DND-41 (cell line): ENCODE measurements at places on chromosomes 6 and 20.

GRCh38 chr20:13995841-13996240, 525 bp downstream of the MACROD2 start:
- DNase-seq: no peak

GRCh38 chr20:52201395-52201794, 9.8 kb upstream of the ZFP64 start:
- no peak for DNase-seq

DNA sequence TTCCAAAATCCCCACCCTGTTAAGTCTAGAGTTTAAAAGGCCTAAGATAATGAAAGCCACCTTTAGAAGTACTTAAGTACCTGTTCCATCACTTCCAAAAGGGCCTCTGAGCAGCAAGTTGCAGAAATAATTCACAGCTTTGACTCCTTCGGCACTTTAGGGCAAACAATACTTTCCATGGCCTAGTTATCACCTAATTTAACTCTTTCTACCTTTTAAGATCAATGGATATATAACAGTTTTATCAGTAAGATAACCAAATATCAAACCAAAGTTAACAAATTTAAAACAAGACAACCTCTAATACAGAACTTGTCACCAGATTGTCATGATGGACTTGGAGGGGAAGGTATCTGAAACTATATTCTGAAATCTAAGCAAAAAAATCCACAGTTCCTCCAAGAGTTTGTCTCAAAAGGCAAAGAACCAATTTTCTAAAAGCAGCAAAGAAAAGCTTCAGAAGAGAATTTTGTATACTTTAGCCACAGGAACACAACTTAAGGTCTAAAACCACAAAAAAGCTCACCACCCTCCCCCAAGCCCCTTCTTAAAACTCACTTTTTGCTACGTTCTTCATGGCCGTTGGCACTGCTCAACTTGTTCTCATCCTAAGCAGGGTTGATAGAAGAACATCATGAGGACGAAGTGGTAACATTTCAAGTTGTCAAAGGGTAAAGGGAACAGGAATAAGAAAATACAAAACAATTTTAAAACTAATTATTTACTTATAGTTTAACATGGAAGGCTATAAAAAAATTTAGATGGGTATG, 3.5 kb downstream of the RBM39 start:
- DNase-seq: no peak

DNA sequence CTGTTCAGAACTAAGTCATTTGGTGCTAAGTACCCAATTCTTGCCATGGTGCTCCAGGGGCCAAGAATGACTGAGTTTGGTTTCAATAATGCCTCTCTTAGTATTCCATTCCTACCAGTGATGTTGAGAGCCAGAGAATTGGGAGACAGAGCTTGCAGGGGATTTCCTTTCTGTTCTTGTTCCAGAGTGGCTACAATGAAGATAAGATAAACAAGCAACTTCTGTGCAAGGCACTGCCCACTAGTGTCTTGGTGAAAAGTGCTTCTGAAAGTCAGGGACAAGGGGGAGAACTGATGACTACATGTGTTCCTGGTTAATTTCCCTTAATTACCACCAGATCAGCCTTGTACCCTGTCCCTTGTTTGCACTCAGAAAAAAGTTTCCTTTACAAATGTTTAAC, 421.6 kb downstream of the BCKDHB start:
- no peak for DNase-seq

DNA sequence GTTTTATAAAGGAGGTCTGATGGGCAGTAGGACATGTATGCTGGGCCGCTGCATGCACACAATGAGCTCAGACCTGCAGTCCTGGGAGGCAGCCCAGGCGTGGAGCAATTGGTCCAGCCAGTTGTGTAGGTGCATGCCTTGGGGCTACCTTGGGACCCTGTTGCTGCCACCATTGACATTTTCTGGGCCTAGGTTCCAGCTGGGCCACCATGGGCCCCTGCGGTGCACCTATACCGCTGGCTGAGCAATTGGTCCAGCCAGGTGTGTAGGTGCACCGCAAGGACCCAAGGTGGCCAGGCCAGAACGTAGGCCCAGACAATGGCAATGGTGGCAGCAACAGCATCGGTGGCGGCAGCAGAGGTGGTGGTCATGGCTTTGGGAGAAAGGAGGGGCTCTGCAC, 143.9 kb downstream of the PXDC1 start:
- no peak for DNase-seq

DNA sequence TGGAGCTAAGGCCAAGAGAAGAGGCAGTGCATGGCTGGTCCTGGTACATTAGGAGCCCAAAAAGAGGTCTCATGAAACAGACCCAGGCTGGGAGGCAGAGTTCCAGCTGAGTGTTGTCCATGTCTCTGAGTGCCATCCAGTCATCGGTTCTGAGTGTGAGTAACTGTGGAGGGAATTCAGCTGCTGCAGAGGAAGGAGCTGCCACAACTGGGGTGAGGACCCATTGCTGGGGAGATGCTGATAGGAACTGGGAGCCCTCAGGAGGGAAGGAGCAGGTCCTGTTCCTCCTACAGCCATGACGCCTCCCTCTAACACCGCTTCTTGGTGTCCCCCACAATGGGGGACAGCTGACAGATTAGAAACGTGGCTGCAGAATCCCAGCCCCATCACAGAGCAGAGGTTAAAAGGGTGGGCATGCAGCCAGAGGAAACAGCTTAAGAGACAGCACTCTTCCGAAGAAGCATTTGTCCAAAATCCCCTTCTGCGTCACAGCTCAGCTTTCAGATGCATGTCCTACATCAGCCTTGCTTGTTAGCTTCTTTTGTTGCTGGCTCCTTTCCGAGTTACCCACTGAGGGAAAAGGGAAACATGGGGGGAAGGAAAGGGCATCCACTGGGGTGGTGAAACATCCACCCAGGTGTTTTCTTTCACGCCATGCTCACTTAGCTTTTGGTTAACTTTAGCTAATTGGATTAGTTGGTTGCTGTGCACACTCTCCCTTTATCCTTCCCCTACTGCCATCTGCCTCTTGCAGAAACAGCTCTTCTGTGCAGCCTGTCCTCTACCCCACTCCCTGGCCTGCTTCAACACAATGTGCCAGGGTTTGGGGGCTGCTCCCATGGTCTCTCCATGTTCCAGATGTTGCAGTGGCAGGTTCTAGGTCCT, 239.2 kb downstream of the SYNDIG1 start:
- peak; percentile 2 for DNase-seq

DNA sequence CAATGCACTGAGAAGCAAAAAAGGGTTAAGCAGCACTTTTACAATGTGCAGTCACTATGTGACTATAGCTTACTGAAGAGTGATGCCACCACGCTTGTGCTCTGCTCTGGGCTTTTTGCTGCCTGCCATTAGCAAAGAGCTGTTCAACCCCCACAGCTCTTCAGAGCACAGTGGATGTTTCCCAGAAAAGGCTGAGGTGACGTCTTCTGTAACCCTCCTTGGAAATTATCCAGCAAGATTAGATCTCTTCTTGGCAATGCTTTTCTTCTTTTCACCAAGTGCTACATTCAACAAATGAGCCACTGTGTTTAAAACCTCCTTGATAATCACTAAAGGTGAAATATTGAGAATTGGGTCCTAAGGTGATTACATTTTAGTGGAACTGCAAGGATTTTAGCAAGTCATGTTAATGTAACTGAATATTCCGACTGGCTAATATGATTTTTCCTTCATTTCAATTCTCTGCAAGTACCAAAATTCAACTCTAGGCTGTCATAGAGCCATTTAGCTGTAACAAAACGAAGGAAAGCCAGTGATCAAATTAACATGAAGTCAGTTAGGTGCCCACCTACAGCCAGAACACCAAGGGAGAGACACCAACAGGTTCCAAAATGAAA, 34.9 kb downstream of the ELOVL5 start:
- DNase-seq: peak; percentile 63

DNA sequence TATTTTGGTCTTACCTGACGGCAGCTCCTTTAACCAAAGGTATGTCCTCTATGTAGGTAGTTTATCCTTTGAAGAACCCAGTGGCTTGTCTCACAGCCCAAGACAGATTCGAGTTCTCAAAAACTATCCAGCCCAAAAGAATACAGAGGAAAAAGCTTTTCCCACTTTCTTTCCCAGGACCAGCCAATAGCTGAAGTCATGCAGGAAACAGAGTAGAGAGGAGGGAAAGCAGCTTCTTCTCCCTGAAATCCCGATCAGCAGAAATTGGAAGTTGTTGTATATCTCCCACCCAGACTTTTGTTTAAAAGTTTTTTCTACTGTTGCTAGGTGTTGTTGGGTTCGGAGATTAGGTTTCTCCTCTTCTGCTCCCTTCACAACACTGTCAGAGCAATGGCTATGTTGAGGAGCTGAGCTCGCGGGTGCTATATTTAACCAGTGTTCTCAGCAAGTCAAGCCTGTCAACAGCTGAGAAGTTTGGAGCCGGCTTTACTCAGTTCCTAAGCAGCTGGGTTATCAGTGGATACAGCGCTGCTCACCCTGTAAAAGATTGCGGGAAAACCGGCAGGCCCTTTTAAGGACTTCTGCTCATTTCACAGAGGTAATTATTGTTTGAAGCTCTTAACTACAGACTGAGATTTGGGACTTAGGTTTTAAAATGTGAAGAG, at the start of gene FILIP1:
Gene FILIP1, minus strand, starts transcription at position 401 of the 665 bp plus-strand sequence. CDS start 78,828 bp downstream, outside the sequence.
- no peak for DNase-seq

DNA sequence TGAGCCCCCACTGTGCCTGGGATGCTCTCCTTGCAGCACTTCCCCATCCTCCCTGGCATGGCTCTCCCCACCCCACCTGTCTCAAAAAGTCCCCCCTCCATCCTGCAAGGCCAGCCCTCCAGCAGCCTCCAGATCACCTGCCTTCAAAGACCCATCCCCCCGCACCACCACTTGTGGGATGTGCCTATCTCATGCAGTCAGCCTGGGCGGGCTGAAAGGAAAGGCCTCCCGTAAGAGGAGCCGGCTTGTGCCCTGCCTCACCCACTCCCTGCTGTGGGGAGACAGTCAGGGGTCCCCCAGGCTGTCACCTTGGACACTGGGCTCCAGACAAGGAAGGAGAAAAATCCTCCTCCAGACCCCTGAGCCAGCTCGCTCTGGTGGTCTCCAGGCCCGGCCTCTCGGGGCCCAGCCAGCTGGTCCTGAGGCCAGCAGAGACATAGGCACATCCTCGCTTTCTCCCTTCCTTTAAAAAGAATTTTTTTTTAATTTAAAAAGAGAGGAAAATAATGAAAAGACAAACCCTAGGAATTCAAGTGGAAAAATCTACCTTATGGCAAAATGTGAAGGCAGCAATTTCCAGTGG, 77.3 kb downstream of the GRM4 start:
- DNase-seq: no peak

DNA sequence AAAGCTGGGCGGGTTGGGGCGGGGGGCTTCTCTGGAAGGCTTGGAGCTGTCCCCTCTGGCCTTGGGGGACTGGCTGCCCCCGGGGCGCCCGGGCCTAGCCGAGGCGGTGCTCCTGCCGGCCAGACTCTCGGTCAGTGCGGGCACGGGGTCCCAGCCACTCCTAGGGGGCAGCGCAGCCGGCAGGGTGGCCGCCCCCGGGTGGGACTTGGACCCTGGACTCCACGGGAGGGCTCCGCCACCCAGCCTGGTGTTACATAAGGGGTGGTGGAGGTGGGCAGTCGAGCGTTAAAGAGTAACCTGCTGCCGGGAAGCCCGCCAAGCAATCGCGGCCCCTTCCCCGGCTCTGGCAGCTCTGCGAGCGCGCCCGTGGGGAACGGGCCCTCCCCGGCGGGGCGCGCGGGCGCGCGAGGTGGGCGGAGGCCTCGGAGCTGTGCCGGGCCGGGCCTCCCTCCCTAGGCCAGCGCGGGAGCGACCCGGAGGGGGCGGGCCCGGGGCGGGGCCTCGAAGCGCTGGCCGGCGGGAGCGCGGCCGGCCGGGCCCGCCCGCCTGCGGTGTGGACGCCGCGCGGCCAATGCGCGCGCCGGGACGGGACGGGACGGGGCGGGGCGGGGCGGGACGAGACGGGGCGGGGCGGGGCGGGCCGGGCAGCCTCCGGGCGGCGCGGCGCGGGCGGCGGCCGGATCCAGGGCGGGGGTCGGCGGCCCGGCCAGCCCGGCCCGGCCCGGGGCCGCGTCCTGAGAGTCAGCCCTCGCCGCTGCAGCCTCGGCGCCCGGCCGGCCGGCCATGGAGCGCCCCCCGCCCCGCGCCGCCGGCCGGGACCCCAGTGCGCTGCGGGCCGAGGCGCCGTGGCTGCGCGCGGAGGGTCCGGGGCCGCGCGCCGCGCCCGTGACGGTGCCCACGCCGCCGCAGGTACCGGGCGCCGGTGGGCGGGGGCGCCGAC, at the start of gene SLC2A4RG:
Gene SLC2A4RG, plus strand, starts transcription at position 647 of the 940 bp plus-strand sequence. Its CDS starts 137 bp downstream, at position 784.
- peak; percentile 75 for DNase-seq

- peak; percentile 47 for DNase-seq
These were observed 17.1 kb downstream of the HIVEP2 start for GRCh38 chr6:142927904-142928303.

GRCh38 chr6:22024973-22025467, 271.8 kb downstream of the PRL start:
- DNase-seq: no peak

DNA sequence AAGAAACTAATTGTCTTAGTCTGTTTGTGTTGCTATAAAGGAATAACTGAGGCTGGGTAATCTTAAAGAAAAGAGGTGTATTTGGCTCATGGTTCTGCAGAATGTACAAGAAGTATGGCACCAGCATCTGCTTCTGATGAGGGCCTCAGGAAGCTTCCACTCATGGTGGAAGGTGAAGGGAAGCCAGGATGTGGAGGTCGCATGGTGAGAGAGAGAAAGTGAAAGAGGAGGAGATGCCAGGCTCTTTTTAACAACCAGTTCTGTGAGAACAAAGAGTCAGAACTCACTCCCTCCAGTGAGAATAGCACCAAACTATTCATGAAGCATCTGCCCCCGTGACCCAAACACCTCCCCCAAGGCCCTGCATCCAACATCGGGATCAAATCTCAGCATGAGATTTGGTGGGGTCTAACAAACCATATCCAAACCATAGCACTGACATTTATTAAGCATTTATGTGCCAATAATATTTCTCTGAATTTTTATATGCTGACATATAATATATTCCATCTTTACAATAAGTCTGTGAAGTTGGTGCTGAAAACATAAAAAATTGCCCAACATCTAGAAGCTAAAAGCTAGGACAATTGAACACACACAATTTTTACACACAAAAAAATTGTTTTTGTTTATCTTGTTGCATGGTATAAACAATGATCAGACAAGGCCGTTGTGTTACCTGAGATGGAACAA, 29.2 kb upstream of the BTN3A2 start:
- peak; percentile 19 for DNase-seq

DNA sequence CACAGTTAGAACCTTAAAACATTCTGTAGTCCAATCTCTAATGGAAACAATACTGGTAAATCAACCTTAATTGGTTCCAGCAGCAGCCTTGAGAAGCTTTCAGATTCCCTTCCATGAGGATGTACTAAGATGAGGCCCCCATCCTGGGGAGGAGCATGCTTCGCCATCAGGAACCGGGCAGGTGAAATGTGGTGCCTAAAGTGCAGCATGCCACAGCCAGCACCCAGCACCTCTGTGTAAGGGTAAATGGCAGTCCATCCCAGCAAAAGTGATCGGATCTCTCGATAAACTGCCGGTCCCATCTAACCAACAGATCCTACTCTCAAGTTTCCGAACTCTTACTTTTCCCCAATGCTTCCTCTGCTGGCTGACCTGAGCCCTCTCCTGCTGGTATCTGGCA, 166.3 kb upstream of the PDE10A start:
- no peak for DNase-seq

- no peak for DNase-seq
These were observed 113.3 kb downstream of the ATXN1 start for GRCh38 chr6:16648003-16648402.
